ENCODE measurements at places on chromosomes 3 and 15. TPM values are rescaled to one million over a fixed set of nuclear protein-coding genes. Genes with fewer than 3 reads are reported as not detected.

DNA sequence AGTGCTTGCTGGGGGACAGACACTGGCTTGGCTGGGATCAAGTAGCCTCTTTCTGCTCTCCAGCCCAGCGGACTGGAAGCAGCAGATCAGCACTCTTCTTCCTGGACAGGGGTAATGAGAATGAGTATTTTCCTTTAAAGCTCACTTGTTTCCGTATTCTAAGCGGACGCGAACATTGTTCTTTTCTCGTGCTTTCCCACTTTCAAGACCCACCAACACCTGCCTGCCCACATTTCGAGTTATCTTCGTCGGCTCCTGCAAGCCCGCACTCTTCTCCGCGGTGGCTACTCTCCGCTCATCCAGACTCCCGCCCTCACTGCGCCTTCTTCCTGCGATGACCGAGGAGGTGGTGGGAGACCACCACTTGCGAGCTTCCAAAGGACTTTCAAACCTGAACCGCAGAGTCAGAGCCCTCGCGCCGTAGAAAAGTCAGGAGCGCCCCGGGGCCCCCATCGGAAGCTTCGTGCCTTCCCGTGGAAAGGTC, 1.6 kb upstream of the PPM1L start:
- DNase-seq: peak; percentile 13

DNA sequence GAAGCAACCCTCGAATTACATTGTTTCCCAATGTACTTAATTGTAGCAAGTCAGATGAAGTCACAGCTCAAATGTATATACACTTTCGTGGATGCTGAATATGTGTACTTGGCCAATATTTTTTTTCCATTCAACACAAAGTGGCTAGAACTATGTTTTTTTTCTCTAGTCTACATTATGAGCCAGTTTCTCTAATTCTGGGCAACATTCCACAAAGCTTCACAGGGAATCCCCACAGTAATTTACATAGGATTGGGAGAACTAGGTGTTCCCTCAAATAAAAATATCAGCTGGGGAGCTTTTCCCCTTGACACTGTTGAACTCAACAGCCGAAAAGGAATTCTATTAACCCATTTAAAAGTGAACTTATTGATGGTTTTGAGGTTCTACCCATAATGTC, 493.1 kb downstream of the MECOM start:
- no peak for DNase-seq

DNA sequence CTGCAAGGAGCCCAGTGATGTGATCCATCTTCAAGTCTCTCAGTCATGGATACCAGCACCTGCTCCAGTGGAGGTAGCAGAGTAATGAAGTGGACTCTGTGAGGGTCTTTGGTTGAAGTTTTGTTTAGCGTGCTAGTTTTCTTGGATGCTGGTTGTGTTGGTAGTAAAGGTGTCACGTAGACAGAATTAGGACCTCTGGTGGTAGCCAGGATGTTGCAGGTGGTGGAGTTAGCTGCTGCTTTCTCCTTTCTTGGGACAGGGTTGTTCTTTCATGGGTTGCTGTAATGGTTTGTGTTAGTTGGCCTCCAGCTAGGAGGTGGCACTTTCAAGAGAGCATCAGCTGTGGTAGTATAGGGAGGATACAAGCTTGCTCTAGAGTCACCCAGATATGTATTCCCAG, 125.2 kb downstream of the ANXA2 start:
- DNase-seq: no peak

DNA sequence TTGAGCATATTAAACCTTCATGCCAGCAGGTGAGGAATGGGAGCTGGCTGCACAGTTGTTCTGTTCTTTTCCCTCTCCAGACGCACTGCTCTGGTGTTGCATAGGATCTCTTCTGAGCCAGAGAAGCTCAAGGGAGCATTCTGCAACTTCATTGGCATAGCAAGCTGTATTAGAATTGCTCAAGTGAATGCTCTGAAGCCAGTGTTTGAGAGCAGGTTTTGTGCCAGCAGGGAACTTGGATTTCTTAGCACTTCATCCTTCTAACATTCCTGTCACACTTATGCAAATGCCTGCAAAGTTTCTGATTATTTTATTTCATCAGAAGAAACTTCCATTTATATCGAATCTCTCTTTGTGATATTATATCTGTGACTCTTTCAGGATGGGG, 366.6 kb downstream of the AGBL1 start:
- no peak for DNase-seq

- DNase-seq: no peak
These were observed 181.7 kb upstream of the SNTN start for GRCh38 chr3:63470745-63471144.

GRCh38 chr3:33149342-33149741, 35.5 kb downstream of the CRTAP start:
- no peak for DNase-seq

- DNase-seq: no peak
These were observed 85.6 kb upstream of the TTC14 start for GRCh38 chr3:180516368-180516767.

GRCh38 chr15:58081456-58081855, 15.9 kb upstream of the ALDH1A2 start:
- DNase-seq: no peak

DNA sequence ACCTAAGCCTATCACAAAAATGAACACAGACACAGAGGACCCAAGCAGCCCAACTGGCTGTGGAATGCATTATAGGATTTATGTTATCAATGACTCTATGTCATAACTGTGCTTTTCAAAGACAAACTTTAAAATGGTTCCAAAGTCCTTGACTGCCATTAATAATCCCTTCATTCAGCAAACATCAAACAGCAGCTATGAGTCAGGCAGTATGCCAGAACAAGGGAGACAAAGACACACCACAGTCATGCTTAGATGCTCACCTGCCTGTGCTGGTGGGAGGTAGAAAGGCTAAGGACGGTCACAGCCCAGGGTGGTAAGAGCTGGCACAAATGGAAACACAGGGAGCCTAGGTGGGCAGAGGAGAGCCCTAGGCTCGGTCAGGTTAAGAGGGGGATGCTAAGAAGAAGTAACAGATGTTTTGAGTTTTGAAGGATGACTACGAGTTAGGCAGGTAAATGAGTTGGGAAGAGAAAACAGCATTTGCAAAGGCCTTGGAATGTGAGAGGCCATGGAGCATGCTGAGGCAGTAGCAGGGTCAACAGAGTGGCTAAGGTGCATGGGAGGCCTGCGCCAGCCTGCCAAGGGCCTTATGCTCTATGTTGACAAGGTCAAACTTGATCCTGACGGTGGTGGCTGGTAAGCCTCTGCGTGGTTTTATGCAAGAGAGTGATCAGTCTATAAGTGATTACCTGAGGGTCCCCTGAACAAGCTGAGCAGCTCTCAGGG, 23.0 kb downstream of the NMNAT3 start:
- DNase-seq: no peak

DNA sequence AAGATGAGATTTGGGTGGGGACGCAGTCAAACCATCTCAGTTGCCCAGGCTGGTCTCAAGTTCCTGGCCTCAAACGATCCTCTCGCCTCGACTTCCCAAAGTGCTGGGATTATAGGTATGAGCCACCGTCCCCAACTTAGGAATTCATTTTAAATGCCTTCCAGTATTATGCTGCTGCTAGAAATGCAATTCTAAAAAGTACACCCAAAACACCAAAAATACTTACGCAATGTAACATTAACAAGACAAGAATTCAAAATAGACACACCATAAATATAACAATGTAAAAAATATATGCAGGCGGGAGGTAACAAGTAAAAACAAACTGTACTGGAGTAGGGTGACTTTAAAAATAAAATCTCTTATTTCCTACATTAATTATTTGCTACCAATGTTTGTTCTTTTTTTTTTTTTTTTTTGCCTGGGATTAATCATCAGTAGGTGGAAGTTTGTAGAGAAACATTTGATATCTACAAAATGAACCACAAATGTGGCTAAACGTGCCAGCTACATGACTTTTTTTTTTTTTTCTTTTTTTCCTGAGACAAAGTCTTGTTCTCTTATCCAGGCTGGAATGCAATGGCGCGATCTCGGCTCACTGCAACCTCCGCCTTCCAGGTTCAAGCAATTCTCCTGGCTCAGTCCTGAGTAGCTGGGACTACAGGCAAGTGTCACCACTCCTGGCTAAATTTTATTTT, 56.8 kb downstream of the SETMAR start:
- DNase-seq: no peak

DNA sequence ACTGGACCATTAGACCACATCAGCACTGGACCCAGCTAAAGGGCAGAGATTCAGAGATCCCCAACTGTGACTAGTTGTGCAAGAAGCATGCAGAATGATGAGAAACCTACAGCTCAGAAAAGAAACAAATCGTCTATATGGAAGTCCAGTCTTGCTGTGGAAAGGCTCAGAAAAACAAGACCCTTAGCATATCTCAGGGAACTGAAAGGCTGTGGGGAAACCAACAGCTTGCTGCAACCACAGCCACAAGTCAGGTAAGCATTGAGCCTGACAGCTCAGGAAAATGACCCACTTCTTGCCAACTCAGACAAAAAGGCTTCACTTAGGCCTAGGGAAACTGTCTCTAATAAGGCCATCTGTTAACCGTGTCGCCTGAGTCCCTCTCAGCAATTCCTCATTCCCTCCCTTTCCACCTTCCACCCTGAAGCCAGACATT, 145.6 kb downstream of the LSAMP start:
- no peak for DNase-seq

- no peak for DNase-seq
These were observed 26.2 kb downstream of the SLC2A2 start for GRCh38 chr3:171000281-171000680.

GRCh38 chr15:33068511-33068990, 126.0 kb downstream of the FMN1 start:
- DNase-seq: no peak

- DNase-seq: no peak
These were observed 83.6 kb upstream of the CCDC39 start for GRCh38 chr3:180762866-180763265.

DNA sequence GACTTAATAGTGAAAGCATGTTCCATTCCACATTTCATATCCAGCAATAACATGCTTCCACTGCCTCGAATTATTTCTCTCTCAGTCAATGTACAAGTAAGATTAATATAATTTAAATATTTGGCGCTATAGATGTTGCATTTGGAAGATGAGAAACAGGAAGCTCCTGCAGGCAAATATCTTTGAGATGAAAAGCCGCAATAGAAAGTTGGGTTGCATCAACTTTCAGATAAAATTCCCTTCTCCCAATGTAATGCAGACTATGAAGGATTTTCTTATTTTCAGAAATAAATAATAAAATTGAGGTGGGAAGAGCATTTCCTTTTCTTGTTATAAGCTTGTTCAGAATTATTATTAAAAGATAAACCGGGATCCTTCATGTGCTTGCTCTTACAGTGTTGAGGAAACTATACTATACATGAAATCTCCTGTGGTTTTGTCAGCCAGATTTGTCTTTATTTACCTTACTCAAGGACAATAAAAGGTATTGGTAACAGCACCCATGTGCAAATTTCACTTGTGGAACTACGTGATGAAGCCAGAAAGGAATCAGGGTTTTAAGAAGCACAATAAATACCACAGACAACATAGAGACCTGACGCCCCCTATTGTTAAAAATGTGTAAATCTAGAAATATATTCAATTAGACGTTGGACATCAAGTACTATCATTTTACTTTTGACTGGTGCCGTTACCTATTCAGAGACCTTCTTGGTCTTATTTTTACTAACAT, 307.0 kb downstream of the ARPP21 start:
- peak; percentile 2 for DNase-seq

DNA sequence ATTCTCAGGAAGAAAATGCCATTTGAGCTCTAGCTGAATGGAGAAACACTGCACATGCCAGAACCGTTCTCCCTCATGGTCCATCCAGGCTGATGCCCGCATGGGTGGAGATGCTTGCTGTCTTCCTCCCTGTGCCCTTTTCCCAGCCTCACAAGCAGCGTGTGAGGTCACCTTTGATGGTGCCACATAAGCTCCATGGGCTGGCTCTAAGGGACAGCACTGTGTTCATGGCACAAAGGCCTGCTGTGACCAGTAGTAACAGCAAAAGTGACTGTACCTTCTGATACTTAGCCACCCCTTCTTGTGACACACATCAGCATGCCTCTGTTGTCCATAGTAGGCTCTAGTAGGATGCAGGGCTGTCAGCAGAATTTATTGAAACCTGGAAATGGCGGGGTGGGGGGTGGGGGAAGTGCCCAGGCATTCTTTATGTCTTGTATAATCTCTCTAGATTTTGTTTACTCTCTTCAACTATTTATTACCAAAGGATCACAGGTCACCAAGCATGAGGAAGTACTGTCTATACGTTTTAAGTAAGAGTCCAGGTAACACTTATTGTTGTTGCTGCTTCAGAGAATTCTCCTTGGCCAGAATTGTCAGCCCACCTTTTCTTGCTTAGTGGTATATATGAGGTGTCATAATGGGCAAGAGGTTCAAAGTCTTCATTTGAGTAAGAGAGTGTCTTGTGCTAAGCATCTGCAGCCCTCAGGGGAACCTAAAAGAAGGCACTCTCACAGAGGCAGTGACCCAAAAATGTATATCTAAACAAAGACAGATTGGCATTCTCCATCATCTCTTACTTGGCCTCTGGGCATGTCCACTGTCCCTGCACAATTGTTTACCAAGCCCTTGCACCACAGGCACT, 56.5 kb downstream of the RAB7A start:
- no peak for DNase-seq

GRCh38 chr15:27222479-27222878, 251.5 kb downstream of the GABRG3 start:
- no peak for DNase-seq

GRCh38 chr3:140686948-140687347, 9.1 kb downstream of the TRIM42 start:
- no peak for DNase-seq

- DNase-seq: no peak
These were observed 74.5 kb downstream of the SLC7A14 start for GRCh38 chr3:170511371-170511770.

GRCh38 chr15:79874242-79874641, 22.6 kb downstream of the MTHFS start:
- no peak for DNase-seq

GRCh38 chr15:83626171-83626802, 27.6 kb upstream of the ADAMTSL3 start:
- DNase-seq: no peak

DNA sequence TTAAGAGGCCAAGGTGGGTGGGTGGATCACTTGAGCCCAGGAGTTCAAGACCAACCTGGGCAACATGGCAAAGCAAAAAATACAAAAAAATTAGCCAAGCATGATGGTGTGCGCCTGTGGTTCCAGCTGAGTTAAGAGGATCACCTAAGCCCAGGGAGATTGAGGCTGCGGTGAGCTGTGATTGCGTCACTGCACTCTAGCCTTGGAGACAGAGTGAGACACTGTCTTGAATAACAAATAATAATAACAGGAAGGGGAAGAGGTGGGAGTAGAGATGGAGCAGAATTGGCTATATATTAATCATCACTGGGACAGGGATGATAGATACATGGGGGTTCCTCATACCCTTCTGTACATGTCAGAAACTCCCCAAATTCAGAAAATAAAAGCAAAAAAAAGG, 23.8 kb upstream of the NMB start:
- DNase-seq: no peak

- no peak for DNase-seq
These were observed 21.9 kb downstream of the NRROS start for GRCh38 chr3:196661400-196661799.

The SMAD6 gene
- total RNA-seq: 14.2 TPM

The PLA2G4D gene
- not detected for total RNA-seq

The SFMBT1 gene
- total RNA-seq: 5.9 TPM

The PRR23E gene
- total RNA-seq: not detected

The DET1 gene
- total RNA-seq: 6.0 TPM

The HMCES gene
- total RNA-seq: 34.7 TPM

The GOLGA6B gene
- total RNA-seq: not detected

The KNG1 gene
- 0.09 TPM for total RNA-seq

The AHSG gene
- 1.2 TPM for total RNA-seq

The UTS2B gene
- total RNA-seq: not detected

The SNTN gene
- not detected for total RNA-seq

The TMCC1 gene
- total RNA-seq: 8.5 TPM

The SLC28A2 gene
- not detected for total RNA-seq

The CATSPER2 gene
- total RNA-seq: 3.7 TPM
